ENCODE measurements at places on chromosomes 7 and 10.

GRCh38 chr10:42973870-42974692 lies 102.8 kb upstream of the RET start:
- DNase-seq, result no peak

- DNase-seq, result no peak
Measured at GRCh38 chr7:22725585-22725984, 1.4 kb upstream of the IL6 start.

DNA sequence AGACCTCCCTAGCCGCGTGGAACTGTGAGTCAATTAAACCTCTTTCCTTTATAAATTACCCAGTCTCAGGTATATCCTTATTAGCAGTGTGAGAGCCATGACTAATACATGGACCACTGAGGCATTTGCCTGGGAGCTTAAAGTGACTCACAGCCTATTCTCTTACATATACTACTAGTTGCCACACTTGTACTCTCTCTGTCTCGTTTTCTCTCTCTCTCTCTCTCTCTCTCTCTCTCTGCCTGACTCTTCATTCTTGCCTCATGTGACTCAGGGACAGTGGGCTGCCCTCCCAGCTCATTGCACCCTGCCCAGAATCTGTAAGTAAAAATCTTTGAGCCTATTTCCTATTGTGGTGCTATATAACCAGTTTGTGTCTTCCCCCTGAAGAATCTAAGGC lies 238.5 kb upstream of the MAGI2 start:
- DNase-seq, result no peak

DNA sequence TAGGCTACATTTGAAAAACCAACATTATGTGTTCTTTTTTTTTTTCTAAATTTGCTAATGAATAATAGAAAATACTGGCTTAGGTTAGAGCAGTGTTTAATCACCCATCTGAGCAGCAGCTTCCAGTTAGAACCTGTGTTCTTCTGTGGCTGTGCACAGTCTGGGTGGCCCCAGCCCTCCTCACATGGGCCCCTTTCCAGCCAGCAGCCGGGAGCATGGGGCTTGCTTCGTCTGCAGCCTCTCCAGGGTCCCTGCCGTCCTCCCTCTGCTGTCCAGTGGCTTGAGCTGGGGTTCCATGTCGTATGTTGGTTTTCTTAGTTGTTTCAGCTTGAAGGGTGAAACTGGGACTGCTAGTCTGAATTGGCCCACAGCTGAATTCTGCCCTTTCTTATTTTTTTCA lies 37.3 kb downstream of the BNIP3 start:
- no peak for DNase-seq

DNA sequence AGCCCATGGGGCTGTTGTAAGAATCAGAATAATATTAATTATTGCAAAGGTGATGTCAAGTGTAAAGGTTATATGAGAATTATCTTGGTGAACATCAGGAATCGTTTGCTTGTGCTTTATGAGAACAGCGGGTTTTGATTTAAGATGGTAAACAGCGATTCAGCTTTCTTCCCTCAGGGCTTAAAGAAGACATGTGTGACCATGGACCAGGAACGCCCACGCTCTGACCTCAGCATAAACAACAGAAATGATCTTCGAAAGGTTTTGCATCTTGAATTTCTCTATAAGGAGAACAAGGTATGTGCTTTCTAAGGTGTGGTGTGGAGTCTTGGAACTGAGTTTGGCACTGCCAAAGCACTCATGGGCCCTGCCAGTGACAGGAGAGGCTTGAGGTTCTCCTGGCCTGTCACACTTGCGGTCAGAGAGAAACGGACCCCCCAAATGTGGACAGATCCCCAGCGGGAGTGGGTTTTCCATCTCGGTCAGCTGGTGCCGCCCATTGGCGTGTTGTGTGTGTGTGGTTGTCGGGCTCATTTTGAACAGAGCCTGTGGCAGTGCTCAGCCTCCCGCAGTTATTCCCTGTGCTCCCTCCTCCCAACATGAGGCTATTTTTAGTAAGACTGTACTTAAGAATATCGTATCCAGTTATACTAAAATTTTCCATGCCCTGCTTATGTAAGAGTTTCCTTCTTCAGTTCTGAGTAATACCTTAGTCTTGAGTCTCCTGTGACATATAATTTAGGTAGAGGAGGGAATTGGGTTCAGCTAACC lies 7.2 kb downstream of the MINDY4 start:
- DNase-seq, result no peak

DNA sequence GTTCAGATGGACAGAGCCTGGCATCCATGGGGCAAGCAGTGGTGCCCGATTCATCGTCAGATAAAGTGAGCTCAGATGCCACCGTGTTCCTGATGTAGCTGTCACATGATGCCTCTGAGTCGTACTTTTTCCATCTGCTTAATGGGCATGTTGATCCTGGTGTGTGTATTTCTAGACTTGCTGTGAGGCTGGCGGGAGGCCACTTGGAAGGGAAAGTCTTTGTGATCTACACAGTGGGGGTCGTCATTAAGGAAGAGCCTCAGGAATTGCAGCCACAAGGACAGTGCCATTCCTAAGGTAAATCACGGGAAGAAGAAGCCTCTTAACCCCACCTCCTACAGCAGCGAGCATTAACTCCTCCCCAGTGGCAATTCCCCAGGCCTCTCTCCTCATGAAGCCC lies 63.0 kb downstream of the RGS10 start:
- DNase-seq, result no peak

DNA sequence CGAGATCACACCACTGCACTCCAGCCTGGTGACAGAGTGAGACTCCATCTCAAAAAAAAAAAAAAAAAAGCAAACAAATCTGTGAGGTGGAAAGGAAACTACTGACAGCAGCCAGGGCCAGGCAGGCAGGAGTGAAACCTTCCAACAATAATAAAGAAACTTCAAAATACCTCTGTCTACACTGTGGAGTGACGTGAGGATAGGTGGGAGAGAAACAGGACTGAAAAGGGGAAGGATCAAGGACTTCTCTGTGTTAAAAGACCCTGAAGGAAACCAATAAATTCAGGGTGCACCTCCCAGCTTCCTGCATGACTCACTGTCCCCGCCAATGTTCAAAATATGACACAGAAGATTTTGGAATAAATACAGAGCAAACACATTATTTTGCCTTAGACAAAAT lies 82.9 kb downstream of the KIAA1549 start:
- no peak for DNase-seq

DNA sequence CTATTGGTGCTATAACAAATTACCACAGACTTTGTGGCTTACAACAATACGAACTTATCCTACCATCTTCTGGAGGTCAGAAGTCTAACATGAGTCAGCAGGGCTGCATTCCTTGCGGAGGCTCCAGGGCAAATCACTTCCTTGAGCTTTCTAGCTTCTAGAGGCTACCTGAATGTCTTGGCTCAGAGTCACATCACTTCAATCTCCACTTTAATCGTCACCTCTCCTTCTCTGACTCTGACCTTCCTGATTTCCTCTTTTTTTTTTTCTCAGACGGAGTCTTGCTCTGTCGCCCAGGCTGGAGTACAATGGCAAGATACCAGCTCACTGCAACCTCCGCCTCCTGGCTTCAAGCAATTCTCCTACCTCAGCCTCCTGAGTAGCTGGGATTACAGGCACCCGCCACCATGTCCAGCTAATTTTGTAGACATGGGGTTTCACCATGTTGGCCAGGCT lies 44.6 kb upstream of the ANAPC16 start:
- no peak for DNase-seq

- DNase-seq, result no peak
Measured at GRCh38 chr7:99089914-99090629, 53.8 kb downstream of the SMURF1 start.

- peak; percentile 76 for DNase-seq
Measured at GRCh38 chr10:69643779-69644657, 14.0 kb downstream of the FAM241B start.

GRCh38 chr7:130388671-130389070 lies 8.4 kb downstream of the CPA1 start:
- no peak for DNase-seq

DNA sequence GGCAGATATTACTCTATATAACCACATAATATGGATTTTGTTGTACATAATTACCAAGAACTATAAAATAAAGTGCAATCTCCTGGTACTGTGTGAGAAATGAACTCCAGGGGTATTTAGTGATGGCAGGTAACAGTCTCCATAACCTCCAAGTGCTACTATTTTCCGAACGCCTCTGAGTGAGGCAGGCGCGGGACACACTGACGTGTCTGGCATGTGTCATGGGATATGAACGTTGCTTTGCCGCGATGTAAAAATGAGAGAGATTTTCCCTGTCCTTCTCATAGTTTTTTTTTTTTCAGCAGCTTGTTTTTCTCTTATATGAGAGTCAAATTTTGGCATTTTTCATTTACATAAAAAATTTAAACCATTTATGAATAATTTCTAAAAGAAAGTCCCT lies 3.6 kb downstream of the ADARB2 start:
- DNase-seq, result no peak

DNA sequence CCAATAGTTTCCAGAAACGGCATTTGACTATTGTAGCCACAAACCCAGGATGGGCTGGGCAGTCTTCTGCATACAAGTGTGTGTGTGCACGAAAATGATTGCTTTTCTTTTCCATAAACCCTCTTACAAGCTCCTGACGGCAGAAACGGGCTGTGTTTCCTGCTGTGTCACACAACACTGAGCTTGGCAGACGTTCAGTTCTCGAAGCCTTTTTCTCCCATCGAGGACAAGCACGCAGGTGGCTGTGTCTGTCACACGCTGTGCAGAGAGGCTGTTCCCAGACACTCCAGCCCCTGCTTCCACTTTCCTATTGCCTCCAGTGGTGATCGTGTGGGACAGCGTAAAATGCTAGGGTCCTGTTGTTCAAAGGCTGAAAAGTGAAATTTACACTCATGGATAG lies 32.1 kb downstream of the RBAK start:
- no peak for DNase-seq

- DNase-seq, result no peak
Measured at GRCh38 chr10:47457528-47457820, 26.4 kb downstream of the ANXA8 start.

GRCh38 chr10:89138755-89139490 lies 68.2 kb downstream of the CH25H start:
- no peak for DNase-seq

- DNase-seq, result no peak
Measured at GRCh38 chr10:70660722-70661121, 11.6 kb upstream of the ADAMTS14 start.

DNA sequence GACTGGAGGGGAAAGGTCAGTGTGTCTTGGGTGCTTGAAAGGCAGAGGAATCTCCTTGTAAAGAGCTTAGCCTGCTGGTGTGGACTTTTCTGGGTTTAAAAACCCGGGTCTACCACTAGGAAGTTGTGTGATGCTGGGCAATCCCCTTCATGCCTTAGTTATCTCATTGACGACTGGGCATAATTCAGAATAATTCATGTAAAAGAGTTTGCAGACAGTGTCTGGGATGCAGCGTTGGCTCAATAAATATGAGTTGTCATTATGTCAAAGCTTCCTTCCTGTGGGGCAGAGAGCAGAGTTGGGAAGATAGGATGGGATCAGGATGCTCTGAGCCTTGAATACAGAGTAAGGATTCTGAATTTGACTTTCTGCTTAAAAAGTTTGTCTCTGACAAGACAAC lies 196.4 kb downstream of the ADRA2A start:
- no peak for DNase-seq

DNA sequence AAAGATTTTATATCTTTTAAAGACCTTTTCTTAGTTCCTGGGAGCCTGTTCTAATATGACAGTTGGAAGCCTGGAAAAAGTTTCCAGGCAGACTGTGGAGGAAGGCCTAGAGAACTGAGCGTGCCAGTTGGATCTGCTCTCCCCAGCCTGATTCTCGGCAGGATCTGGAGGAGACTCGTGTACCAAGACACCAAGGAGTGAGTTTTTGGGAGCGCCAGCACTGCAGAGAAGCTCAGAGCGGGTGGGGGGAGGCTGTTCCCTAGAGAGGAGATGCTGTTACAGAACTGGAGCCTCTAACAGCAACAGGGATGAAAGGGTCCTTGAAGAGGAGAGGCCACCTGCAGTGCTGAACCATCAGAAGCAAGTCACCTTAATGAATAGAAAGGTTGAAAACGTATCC lies 52.9 kb downstream of the LYZL2 start:
- no peak for DNase-seq

DNA sequence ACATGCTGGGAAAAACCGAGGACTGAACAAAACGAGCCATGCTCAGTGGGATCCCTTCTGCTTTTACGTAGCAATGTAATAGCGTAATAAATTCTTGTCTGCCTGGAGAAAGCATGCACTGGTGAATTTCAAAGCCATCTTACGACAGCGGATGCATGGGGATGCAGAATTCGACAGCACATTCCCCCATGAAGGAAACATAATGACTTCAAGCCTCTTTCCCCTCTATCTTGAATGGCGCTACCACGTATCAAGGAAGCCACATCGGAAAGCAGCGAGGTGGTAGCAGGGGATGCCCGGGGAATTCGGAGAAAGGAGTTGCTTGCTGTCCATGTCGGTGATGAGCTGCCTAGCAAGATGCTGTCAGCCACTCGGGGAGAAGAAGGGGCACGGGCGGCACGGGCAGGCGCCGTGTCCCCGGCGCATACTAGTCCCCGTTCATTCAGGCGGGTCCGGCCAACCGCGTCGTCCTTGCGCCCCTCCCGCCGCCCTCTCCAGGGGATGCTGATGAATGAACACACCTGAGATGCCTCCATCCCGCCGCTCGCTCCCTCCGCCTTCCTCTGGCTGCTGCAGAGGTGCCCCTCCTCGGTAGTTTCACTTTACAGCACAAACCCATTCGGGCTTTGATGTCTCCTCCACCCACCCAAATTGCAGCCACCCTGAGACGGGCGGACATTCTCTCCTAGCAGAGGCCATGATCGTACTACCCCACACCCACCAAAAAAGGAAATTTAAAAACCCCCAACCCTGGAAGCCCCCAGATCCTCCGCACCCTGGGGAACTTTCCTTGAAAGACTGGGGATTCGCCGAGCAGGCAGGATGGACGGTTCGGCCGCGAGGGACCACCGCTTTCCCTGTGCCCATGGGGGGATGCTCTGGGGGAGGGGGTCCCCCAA lies 644 bp downstream of the SORBS1 start:
- DNase-seq, result peak; percentile 64

DNA sequence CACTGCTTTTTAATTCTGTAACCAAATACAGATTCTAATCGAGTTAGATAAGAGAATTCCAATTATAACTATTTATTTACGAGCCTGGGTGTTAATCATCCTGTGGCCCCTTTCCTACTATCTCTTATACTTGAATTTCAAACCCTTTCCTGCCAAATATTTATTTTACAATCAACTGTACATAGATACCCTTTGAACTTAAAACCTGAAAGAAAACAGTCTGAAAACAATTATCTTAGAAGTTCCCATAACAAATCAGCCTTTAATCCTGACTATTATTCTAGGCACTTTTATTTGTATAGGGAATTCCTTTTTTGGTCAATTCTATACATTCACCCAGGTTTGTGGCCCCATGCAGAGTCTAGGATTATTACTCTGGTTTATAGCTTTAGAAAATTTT lies 10.6 kb upstream of the GPR37 start:
- no peak for DNase-seq

Data from cerebellar nuclear complex (tissue), 1 donor.